Mesenchymal stem cell (in vitro differentiated cells and primary cell): ENCODE measurements at places on chromosomes 5 and 9.
A peak's percentile ranks its signal among the peaks of the same experiment; 100 is the strongest.

DNA sequence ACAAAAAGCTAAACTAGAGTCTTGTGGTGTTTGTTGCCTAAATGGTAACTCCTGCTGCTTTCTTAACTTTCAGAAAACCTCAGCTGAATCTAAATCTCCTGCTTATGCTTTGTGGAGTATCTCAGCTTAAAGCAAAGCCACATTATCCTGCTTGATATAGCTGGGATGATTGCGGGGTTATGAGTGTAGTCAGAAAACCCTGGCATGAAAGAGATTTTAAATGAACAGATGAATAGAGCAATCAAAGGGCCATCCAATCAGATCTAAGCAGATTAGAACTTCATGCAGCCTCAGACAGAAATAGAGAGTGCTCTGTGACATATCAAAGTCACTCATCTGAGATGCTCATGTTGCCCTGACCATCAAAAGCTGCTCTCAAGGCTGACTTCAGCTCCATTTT is 305.5 kb downstream of the DMRT2 start:
- no peak for DNase-seq

GRCh38 chr5:142293486-142293885 is 31.3 kb downstream of the SPRY4 start:
- DNase-seq: no peak

DNA sequence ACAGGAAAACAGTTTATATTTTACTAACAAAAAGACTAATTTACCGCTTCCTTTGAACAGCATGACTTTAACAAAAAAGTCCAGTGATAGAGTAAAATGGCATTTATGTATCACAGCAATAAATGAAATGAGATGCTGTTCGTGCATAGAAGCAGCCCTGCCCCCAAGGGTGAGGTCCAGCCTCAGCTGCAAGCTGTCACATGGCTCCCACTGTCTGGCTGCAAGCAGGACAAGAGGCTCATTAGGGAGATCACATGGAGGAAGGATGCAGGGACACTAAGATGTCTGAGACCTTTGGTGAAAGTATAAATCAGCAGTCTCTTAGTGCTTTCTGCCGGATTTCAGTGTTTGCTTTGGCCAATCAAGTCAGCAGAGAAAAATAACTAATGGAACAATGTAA is 23.0 kb downstream of the GDNF start:
- DNase-seq: peak; percentile 38

GRCh38 chr9:95669253-95669652 is 152.5 kb upstream of the PTCH1 start:
- DNase-seq: no peak

DNA sequence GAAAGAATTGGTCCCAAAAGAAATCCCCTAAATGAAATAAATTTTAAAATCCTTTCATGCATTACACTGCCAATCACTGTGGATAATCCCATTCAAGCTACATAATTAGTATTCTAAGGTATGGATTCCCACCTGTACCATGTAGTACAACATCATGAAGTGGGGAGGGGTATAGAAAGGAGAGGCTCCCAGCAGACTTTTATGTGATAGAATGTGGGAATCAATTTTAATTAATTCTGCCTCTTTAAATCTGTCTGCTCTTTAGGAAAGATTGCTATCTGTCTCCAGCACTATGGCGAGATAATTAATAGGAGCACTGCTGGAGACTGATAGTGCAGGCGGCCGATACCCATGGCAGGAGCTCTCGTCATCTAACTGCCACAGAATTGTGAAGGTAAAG is 95.4 kb downstream of the CDH12 start:
- no peak for DNase-seq

GRCh38 chr9:85453850-85454249 is 287.9 kb downstream of the AGTPBP1 start:
- DNase-seq: no peak

- DNase-seq: no peak
Measured at GRCh38 chr5:83145241-83145640, 67.9 kb downstream of the XRCC4 start.

GRCh38 chr5:143401227-143402016 is 2.1 kb downstream of the NR3C1 start:
- DNase-seq: no peak

DNA sequence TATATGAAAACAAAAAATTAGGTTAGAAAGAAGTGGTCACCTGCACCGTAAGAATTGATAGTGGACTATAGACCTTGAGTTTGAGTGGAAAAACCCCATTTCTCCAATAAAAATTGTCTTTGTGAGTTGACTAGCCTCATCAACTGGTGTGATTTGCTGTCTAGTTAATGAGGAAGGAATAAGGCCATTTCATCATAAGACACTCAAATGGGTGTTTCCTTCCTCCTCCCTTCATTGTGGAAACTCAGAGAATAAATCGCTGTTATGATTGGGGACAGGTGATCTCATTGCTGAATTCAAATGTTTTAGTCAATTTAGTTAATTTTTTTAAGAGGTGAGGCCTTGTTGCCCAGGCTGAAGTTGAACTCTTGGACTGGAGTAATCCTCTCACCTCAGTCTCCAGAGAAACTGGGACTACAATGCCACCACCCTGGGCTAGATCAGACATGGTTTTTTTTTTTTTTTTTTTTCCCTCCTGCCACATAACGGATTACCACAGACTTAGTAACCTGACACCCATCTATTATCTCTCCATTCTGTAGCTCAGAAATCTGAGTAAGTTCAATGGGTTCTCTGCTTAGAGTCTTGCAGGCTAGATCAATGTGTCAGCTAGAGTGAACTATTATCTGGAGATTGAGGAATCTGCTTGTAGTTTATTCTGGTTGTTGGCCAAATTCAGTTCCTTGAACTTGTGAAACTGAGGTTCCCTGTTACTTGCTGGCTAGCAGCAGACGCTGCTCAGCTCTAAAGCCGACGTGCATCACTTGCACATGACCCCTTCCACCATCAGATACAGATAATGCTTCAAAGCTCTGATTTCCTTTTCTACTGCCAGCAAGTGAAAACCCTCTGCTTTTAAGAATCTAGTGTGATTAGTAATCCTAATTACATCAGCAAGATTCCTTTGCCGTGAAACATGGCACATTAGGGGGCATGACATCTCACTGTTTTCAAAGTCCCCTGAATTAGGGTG is 663.8 kb upstream of the CDH9 start:
- DNase-seq: peak; percentile 25

GRCh38 chr5:61100437-61100836 is 61.8 kb downstream of the SMIM15 start:
- no peak for DNase-seq

DNA sequence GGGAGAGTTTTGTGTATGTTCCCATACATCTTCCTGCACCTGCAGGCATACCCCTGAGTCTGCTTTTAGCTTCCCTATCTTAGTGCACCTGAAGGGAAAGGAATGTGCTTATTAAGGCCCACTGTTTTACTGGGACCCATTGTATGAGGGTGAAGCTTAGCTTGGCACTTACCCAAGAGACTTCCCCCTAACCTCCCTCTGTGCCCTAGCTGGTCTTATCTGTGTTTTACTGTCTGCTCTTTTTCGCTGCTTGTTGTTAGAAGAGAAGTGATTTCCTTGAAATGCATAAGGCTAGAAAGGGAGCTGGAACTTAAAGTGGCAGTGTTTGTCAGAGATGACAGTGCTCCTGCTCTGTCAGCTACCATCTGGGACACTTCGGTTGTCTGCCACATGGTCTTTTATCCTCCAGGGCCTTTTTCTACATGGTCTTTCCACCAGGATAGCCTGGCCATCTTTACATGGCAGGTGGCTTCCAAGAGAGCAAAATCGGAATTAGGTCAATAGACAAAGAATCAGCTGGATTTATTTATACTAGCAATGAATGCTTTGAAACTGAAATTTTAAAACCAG is 122.5 kb upstream of the SLC44A1 start:
- no peak for DNase-seq

DNA sequence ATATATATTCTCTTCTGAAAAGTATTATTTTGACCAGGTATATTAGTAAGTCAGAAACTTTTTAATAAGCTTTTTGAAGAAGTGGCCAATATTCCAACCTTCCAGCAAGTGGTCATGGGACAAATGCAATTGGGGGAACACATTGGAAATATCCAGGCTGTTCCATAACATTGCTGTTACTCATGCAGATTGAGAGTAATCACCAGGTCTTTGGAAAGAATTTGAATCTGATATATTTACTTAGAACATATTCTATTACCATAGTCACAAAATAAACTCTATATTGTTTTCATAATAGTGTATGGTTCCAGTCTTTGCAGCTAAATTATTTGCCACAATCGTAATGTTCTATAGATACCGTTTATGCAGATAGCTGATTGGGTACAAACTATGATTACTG is 102.8 kb downstream of the TAF11L14 start:
- no peak for DNase-seq

DNA sequence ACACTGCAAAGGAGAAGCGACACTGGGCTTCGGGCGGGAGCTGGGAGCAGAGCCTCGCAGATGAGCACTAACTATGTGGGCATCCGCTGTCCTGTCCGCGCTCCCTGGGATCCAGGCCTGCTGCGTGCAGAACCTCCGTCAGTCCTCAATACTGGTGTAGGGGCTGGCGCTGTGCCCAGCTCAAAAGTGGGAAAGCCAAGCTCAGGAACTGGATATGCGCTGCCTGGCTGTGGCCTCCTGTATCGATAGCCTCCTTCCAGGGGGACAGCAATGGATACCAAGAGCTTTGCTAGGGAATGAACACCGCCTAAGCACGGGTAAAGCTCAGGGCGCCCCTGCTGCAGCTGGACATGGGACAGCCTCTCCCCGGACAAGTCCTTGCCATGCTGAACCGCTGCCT is 270.4 kb downstream of the NSG2 start:
- DNase-seq: no peak

GRCh38 chr9:16271967-16272366 is 598.5 kb downstream of the BNC2 start:
- no peak for DNase-seq

- peak; percentile 61 for DNase-seq
Measured at GRCh38 chr5:151086905-151087360, 6.1 kb upstream of the TNIP1 start.

DNA sequence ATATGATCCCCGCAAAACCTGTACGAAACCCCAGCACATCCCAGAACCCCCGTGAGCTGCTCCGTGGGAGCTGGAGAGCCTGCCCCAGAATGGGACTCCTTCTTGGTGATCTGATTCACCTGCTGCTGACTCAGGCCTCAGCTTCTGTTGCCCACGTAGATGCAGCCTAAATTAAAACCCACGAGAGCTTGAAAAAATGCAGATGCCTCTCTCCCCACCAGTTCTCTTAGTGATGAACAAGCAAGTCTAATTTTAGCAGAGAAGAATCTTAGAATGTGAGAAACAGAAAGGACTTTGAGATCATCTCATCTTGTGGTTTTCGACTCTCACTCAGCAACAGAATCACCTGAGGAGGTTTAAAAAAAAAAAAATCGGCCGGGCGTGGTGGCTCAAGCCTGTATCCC is 57.6 kb downstream of the TMOD1 start:
- no peak for DNase-seq

DNA sequence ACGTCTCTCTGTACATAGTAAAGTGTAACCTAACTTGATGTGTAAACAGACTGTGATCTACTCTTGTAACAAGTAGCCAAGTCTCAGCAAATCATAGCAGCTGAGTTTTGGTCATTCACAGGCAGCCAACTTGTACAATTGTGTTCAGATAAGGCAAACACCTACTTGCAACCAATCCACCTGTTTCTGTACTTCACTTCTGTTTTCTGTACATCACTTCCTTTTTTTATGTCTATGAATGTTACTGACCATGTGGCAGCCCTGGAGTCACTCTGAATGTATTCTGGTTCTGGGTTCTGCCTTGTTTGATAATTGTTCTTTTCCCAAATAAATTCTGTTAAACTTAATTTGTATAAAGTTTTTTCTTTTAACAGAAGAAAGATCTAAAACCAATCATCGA is 26.0 kb downstream of the RLN2 start:
- DNase-seq: no peak

- no peak for DNase-seq
Measured at GRCh38 chr5:92822183-92822582, 758.8 kb downstream of the NR2F1-AS1 start.

DNA sequence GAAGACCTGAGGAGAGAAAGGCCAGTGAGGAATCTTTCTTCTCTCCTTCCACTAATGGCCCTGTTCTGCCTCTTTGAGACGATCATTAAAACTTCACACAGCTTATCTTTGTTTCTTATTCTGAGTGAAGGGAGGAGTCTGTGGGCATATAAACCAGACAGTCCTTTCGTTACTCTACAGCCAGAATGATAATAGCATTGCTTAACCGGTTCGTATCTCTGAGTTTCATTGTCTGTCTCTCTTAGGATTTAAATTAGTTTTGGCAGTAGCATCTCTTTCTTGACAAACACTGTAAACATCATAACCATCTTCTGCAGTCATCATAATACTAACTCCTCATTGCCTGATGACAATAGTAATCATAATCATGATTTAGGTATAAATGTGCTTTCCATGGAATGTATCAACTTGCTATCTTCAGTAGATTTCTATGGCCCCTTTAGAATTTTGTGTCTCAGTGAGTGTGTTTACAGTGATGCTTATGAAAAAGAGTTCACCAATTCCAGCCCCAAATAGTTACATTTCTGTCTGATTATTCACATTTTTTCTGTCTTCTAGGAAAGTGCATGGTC is 618.8 kb upstream of the KLF4 start:
- peak; percentile 40 for DNase-seq

DNA sequence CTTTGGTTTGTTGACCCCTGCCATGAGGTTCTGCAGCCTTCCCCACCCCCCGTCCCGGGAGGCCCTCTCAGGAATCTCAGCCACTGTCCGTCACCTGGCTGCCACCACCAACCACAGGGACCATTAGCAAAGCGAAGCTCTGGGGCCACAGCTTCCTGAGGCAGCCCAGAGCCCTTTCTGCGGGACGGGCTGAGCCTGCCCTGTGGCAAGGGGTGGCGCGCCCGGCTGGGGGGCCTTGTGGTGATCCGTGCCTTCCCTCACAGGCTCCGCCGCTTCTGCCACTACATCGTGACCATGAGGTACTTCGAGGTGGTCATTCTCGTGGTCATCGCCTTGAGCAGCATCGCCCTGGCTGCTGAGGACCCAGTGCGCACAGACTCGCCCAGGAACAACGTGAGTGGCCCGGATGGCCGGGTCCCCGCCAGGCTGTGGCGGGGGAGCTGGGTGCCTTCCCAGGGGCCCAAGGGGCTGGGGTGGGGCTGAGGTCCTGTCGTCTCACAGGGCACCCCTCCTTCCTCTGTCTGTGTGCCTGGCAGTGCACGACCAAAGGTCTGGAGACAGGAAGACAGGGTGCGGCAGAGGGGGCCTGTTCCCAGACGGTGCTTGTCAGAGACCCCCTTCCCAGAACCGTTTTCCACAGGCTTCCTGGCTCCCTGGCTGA is 169.2 kb downstream of the CACNA1B start:
- no peak for DNase-seq

DNA sequence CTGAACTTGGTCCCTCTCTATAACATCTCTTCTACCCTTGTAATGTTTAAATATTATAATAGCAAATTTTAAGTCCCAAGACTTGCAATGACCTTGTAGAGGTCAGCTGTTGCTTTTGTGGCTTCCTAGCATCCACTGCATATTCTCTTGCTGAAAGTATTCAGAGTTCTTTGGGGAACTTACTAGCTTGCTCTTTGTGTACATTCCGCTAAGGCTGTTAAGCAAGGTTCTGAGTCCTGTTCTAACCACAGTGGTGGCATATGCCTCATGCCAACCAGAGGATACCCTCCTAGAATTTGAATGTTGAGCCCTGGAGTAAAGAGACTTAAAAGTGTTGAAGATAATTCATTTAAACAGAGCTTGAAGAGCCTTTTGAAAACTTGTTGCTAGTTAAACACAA is 570.9 kb downstream of the TLE1 start:
- DNase-seq: peak; percentile 58

GRCh38 chr9:75170898-75171360 is 82.6 kb downstream of the OSTF1 start:
- DNase-seq: peak; percentile 81

- DNase-seq: peak; percentile 41
Measured at GRCh38 chr9:16202221-16202620, 649.4 kb downstream of the CCDC171 start.

GRCh38 chr9:79694676-79695400 is 123.1 kb downstream of the TLE4 start:
- DNase-seq: peak; percentile 90
